Activated naive CD8-positive, alpha-beta T cell treated with anti-CD3 and anti-CD28 coated beads, Interleukin-2, amount 10 ng/mL, durations not matched to agents 7 days and 5 days (primary cell): ENCODE measurements at places on chromosomes 1 and 21.

- peak; percentile 46 for DNase-seq
Measured at GRCh38 chr1:206117151-206117948, at the start of gene AVPR1B. AVPR1B (minus strand) TSS chr1:206117388; CDS start chr1:206116890, 498 bp downstream.

- DNase-seq, result no peak
Measured at GRCh38 chr1:182809414-182809957, 19.9 kb downstream of the NPL start.

DNA sequence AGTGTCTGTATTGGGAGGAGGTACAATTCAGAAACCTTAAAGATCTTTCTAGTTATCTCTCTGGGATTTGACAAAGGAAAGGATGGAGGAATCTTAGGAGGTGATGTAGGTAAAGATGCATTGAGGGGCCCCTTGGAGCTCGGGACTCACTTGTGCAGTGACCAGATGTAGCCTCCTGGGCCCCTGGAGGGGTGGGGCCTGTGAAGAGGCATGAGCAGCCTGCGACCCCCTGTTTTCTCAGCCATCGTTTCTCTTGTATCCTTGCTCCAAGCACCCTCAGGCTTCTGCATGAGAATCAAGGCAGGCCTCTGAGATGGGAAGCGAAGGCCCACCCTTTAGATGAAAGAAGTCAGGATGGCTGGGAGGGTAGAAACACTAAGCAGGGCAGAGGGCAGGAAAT is 39.6 kb downstream of the LGR6 start:
- no peak for DNase-seq

DNA sequence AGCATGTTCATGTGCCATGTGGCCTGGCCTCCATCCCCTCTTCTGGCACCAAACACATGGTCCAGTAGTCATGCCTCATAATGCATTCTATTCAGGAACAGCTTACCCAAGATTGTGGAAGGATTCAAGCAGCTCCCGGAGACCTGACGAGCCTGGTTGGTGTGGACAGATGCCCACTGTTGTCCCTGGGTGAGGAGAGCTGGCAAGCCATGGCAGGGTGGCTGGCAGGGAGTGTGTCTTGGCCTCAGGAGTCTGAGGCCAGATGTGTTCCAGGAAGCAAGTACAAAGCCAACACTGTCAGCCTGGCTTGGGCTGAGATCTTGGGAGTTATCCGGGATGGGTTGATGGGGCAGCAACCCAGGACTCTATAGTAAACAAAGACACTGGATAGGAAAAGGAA is 7.3 kb upstream of the FABP3 start:
- DNase-seq, result no peak

DNA sequence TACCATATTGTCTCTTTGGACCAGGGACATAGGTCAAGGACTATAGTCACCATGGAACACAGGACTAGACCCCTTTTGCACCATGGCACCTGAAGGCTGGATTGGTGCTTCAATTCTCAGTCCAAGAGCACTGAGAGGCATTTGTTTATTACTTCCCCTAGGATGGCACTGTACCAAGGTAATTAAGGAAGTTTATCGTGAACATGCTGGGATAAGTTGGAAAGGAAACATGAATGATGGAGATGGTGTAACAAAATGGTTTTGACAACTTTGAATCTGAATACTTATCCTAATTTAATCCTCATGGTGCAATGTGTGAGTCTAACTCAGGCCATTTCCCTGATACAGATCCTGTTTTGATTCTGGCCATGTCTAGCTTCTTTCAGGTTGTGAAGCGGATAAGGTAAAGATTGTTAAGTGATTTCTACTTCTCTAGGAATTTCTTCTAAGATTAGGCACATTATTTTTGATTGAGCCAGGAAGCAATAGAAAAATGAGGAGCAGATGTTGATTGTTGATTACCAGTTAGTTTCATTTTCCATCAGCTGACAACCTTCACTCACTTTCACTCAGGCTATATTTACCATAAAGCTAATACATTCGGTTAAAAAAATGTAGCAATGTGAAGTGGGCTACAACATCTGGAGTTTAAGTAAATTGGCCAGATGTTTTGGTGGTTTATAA is 37.3 kb upstream of the SIPA1L2 start:
- DNase-seq, result no peak

GRCh38 chr1:168243636-168244212 is 17.9 kb downstream of the SFT2D2 start:
- no peak for DNase-seq

GRCh38 chr1:216626394-216627067 is 96.7 kb downstream of the ESRRG start:
- no peak for DNase-seq

DNA sequence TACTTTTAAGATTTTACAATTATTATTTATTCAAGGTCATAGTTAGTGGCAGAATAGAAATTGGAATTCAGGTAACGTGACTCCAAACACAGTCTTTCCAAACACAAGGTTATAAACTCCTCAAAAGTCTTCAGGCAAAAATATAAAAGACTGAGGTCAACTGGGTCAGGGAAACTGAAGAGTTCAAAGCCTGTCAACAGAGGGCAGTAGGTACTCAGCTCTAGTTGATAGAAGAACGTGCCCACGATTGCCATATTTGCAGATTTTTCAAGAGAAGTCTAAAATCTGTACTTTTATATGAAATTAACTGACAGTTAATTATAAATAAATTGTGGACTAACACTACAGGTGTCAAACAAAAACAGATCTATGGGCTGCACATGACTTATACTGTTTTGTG is 135.0 kb downstream of the LHX4 start:
- no peak for DNase-seq

- DNase-seq, result no peak
Measured at GRCh38 chr1:25825605-25826004, 5.9 kb downstream of the MTFR1L start.

GRCh38 chr1:248243204-248243603 is 12.0 kb downstream of the OR2M4 start:
- DNase-seq, result peak; percentile 39

DNA sequence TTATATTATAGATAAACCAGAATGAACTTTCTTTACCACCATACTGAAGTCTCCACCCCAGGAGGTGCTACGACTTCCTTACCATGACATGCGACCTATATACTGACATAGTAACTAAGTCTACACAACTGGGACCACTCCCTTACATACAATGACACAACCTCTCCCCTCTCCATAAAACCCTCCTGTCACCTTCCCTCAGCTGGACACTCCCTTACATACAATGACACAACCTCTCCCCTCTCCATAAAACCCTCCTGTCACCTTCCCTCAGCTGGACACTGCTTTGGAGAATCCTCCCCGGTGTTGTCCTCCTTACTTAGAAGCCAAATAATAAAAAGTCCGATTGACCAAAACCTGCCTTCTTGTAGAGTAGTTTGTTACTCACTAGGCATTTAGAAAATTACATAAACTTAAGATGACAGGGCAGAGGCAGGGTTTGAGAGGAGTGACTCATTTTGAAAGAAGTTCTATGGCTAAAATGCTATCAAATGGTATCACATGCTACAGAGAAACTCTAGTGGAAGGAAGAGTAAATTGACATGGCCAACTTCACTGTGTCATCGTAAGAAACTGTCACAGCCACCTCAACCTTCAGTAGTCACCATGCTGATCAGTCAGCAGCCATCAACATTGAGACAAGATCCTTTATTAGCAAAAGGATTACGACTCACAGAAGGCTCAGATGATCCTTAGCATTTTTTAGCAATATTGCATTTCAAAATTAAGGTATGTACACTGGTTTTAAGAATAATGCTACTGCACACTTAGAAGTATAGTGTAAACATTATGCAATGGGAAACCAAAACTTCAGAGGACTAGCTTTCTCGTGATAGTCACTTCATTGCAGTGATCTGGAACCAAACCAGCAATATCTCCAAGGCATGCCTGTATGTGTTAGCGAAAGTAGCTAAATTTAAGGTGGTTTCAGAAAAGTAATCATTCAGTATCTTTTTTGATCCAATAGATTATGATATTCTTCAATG is 56.4 kb downstream of the AHCTF1 start:
- no peak for DNase-seq

DNA sequence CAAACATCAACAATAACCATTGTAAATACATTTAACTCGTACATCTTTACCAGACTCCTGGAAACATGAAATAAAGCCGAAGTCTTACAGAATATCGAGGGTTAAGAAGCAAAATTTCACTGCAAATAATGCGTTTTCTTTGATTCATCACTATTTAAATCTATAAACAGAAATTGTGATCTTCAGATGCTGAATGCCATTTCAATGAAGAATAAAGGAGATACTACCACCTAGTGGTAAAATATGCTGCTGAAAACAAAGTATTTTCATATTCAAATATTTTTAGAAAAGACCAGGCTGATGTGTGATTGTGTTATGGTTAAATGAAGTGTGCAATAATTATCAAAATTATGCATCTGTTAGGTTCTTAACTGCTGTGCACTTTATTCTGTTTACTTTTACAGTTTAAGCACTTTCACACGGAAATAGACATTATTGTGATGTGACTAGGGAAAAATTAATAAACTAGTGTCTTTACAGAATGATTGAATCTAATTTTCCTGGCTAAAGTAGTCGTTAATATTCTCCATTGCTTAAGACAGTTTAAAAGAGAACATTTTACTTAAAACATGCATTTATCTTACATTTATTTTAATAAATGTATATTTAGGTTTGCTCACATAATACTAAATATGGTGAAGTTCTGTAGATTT is 1093.1 kb downstream of the MRPL39 start:
- DNase-seq, result no peak

DNA sequence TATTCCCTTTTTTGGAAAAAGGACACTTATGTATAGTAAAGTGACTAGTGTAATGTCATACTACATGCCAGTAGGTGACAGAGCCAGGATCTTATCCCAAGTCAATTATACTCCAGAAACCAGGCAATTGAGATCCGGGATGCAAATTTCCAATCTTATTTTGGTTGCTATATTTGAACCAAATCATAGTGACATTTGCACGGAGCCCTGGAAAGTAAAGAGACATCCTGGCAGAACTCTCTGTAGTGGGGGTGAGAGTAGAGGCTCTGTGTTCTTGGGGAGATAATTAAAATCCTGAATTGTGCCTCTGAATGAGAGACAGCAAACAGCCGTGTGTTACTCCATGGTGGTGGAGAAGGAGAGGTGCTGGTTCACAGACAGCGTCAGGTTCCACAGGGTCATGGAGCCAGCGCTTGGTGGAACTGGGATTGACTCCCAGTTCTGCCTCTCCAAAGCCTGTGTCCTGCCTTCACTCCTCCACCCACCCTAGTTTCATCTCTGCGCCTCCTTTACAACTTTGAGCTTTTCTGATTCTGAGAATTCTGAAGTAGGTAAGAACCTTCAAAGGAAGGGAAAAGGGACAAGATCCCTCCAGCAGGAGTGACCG is 432.3 kb downstream of the PTPRU start:
- no peak for DNase-seq

DNA sequence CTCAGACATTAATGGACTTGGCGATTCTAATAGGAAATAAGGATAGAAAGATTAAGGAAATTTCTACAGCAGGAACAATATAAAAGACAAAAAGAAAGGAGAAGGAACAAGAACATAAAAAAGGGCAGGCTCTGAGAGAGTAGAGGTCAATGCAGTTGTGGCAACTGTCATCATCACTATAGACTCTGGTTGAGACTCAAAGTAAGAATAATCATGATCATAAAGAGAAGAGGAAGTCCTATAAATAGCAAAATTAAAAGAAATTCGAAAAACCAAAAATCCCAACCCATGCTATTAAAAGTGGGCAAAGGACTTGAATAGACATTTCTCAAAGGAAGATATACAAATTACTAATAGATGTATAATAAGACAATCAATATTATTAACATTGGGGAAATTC is 14.4 kb upstream of the XCL1 start:
- DNase-seq, result no peak

GRCh38 chr21:21102896-21103295 is 104.7 kb downstream of the NCAM2 start:
- no peak for DNase-seq

DNA sequence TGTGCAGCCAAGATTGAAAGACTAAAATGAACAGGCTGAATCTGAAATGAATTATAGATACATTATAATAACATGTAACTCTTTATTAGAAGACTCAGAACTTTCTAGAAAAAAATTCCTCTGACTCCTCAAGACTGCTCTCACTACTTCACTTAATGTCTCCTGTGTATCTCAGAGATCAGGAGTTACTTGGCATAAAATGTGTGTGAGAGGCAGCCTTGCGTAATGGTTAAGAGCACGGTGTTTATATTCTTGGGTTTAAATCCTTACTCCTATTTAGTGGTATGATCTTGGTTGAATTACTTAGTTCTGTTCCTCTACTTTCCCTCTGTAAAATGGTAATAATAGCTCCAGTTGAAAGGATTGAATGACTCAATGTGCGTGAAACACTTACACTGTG is 634.9 kb downstream of the LTN1 start:
- DNase-seq, result no peak

DNA sequence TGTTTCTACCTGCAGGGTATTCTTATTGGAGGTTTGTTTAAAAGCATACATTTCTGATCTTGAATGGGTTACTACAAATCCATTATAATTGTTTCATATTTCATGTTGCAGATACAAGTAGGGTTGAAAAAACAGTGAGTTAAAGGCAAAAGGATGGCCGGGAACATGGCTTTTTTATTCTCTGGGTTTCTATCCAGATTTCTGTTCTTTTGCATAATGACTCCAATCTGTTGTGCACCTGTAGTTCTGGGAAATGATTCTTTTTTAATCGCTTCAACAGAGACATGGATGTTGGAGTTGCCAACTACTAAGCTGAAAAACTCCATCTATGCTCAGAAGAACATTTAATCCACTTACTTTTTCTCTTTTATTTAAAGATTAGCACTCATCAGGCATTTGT is 2.7 kb upstream of the ADAMTS1 start:
- no peak for DNase-seq

DNA sequence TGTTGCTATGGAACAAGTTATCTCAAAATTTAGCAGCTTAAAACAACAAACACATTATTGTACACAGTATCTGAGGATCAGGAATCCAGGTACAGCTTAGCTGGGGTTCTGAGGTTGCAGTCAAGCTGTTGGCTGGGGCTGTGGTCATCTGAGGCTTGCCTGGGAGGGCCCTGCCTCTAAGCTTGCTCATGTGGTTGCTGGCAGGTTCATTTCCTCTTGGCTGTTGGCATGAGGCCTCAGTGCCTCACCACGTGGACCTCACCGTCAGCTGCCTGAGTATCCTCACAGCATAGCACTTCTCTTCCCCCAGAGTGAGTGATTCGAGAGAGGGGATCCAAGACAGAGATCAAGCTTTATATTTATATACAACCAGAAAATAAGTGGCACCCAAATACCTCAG is 18.6 kb downstream of the NTPCR start:
- no peak for DNase-seq

DNA sequence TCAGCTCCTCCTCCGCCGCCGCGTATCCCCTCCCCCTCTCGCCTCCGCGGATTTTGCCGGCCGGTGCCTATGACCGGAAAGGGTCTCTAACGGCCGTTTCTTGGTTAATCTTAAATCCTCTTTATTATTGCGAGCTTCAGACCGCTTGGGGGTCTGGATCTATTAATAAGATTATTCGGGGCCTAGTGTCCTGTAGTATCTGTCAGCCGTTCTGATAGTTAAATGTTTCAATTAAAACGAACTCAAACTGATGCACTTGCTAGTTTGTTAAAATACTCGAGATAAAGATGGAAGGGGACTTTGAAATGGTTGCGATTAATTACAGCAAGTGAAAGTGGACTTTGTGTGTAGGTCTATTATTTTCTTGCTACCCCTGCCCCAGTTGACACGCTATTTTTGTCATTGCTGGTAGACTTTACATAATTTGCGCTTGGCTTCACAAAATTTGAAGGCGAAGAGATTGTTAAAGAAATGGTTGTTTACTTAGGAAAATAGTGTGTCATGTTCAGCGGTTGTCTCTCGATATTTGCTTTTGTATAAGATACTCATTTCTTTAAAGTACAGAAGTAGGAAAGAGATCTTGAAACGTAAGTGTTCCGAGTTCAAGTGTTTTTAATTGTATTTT is 779 bp downstream of the SON start:
- DNase-seq, result peak; percentile 80
